ENCODE measurements at places on chromosomes 11 and 22. TPM values are rescaled to one million over a fixed set of nuclear protein-coding genes. Genes with fewer than 3 reads are reported as not detected.

- no peak for DNase-seq
These were observed 63.8 kb upstream of the VPREB1 start for GRCh38 chr22:22180738-22181285.

DNA sequence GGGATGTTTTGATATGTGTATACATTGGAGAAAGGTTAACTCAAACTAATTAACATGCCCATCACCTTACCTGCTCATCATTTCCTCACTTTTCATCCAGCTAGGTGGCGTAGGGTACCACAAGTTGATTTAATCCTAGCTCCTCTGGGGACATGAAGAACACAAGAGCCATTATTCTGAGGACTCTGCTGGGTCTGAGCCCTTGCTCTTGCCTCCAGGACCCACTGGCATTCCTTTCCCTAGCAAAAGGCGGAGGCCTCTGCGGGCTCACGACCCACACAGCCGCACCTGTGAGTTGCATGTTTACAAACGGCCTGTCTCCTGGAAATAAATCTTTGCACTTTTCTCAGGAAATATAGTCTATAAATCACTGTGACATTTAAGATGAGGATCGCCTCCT, 871.9 kb downstream of the TBC1D22A start:
- DNase-seq, result no peak

- DNase-seq, result no peak
These were observed 396.6 kb downstream of the TENM4 start for GRCh38 chr11:79044201-79044600.

DNA sequence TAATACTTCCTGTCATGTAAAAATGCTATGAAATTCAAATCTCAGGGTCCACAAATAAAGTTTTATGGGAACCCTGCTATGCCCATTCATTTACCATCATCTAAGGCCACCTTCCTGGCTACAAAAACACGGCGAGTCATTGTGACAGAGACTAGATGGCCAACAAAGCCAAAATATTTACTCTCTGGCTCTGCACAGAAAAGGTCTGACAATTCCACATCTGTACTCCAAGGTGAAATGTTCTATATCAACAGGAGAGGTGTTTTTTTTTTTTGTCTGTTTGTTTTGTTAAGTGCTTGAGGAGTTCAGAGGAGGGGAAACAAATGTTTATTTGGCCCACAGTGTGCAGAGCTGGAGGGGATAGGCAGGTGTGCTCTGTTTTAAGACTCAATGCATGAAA, 18.6 kb upstream of the TMA7B start:
- DNase-seq, result no peak

- DNase-seq, result no peak
These were observed 483.5 kb downstream of the BRD1 start for GRCh38 chr22:49344161-49344560.

DNA sequence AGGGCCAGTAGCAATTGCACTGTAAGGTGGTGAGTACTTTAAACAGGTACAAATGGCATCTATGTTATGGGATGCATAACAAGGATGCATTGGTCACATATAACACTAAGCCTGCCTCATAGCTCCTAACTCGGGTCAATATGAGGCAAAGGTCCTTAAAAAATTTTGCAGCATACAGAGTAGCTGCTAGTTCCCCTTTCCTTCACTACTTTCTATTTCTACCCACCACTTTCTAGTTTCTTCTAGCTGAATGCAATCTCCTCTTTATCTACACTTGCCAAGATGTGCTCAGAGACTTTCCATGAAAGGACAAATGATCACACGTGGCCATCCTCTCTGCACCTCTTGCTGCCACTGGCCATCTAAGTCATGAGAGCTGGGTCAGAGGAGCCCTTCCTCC, 9.8 kb downstream of the OR51F2 start:
- no peak for DNase-seq

DNA sequence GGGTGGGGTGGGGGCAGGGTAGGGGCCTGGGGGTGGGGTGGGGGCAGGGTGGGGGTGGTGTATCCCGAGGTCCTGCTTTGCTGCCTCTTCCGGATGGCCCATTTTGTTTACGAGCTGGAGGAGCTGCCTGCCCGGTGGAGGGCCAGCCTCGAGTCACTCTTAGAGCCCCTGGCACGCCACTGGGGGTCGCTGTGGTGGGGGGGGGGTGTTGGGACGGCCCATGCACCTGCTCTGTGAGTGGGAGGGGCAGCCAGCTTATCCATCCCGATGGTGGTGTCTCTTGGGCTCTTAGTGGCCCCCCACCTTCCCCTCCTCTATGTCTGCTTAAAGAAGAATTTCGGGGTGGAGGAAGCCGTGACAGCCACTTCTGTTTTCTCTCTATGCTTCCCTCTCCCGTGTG, 24.6 kb downstream of the MRGPRD start:
- no peak for DNase-seq

Gene RTN4R
- total RNA-seq, result 1.7 TPM

Gene PRG2
- not detected for total RNA-seq

Gene HARBI1
- 5.3 TPM for total RNA-seq

Gene TRIM5
- 7.9 TPM for total RNA-seq

Measured in activated T-helper 1 cell treated with anti-CD3 and anti-CD28 coated beads, Interleukin-12 subunit alpha, Interleukin-12 subunit beta, Interleukin-2, Interleukin-4 antibody, amounts not matched to agents 30 ng/mL and 10 ng/mL and 1 ng/mL, durations not matched to agents 14 hours and 24 hours and 36 hours (primary cell).